ENCODE measurements at places on chromosomes 13 and 19. TPM values are rescaled to one million over a fixed set of nuclear protein-coding genes. Genes with fewer than 3 reads are reported as not detected.
A peak's percentile ranks its signal among the peaks of the same experiment; 100 is the strongest.

Gene RXFP2
- total RNA-seq: not detected

Gene ACTL9
- not detected for total RNA-seq

GRCh38 chr13:93430381-93430780, 203.8 kb downstream of the GPC6 start:
- DNase-seq: no peak

- no peak for DNase-seq
These were observed 7.7 kb downstream of the DZIP1 start for GRCh38 chr13:95636853-95637252.

- DNase-seq: no peak
These were observed 43.1 kb downstream of the RFXAP start for GRCh38 chr13:36862002-36862685.

GRCh38 chr13:29621051-29621800, 25.7 kb upstream of the SLC7A1 start:
- DNase-seq: no peak

DNA sequence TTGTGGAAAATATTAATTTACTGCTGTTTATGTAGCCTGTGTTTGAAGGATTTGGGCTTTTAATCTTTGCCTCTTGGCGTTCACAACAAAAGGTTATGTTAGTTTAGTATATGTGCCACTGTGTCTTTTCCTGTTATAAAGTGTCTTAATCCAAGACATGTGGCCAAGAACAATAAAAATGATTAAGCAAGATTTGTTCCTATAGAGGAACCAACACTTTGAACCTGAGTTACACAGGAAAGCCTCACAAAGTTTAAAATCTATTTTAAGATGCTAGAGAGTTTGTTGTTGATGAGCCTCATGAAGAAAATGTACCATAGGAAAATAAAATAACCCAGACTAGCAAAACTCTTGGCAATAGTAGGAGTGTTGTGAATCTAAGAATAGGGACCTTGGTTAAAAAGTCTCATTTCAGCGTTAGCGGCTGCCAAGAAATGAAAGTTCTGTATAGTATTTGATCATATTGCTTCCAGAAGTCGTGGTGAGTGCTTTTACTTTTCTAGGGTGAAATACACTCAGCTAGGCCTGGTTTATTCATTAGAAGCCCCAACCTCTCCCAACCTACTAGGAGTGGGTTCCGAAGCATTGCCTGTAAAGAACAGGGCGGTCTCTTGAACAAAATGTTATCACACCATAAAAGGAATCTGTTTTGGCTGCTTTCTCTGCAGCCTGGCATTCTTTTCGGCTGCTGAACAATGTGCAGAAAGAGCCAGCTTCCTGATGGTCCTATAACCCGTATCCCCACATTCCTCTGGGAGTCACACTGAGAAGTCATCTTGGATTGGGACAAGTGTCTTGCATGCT, 102.6 kb downstream of the LRCH1 start:
- no peak for DNase-seq

DNA sequence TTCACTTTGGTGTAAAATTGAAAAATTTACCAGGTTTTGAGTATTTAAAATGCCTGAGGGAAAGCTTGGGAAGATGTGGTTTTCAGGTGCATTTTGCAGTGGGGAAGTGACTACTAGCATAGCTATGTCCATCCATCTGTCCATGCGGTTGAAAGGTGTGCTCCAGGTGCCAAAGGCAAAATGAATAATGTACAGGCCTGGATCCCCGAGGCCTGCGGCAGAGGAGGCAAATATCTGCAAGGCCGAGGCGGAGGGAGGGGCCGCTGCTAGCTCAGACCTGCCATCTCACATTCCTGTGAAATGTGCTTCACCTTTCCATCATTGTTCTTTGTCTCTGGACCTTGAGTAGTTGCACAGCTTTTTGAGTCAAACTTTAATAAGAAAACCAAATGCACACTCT, 65.5 kb downstream of the ERCC5 start:
- no peak for DNase-seq

GRCh38 chr19:695352-695949, at the start of gene PRSS57:
Gene PRSS57, minus strand, starts transcription at chr19:695452. Its CDS starts 22 bp downstream, at chr19:695430.
- DNase-seq: no peak

- no peak for DNase-seq
These were observed 198.4 kb downstream of the DLEU7 start for GRCh38 chr13:50645092-50645491.

- no peak for DNase-seq
These were observed 46.9 kb downstream of the FLT1 start for GRCh38 chr13:28447989-28448388.

DNA sequence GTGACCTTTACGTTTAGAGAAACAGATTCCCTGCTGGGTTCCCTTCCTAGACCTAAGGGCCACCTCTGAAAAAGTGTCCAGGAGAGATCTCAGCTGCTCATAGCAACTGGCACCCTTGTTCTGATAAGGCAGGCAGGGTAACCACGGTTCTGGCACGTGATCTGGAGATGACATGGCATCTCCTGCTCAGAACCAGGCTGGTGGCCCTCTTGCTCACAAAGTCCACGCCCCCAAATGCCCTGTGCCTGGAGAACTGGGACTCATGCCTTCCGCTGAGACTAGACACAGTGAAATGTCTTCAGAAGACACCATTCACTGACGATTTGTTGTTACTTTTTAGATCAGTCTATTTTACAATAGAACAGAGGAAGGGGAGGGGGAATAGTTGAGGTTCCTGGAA, 174.1 kb downstream of the ZNF536 start:
- DNase-seq: no peak

GRCh38 chr19:58560921-58561320, 2.5 kb upstream of the UBE2M start:
- no peak for DNase-seq

DNA sequence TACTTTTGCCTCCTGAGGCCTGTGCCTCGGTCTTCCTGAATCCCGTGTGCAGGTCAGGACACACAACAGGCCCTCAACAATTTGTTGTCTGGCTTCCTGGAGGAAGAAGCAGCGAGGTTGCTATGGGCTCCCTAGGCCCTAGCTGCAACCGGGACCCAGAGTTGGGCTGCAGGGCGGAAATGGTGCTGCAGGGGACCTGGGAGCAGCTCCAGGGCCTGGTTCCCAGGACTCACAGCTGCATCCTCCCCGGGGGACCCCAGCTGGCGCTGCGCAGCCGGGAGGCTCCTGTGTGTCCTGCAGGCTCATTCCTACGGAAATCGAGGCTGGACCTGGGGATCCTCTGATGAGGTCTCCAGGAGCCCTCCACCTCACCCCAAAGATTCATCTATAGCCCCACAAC, 999 bp upstream of the TNFAIP8L1 start:
- peak; percentile 80 for DNase-seq
